ENCODE measurements at places on chromosomes 16 and 17. TPM values are rescaled to one million over a fixed set of nuclear protein-coding genes. Genes with fewer than 3 reads are reported as not detected.

TOM1L1 gene
- polyA plus RNA-seq: 6.9 TPM

MAF gene
- polyA plus RNA-seq: not detected

PRSS27 gene
- polyA plus RNA-seq: 0.80 TPM

PIPOX gene
- not detected for polyA plus RNA-seq

SNX20 gene
- not detected for polyA plus RNA-seq

ZNF213 gene
- 5.3 TPM for polyA plus RNA-seq

SLC6A2 gene
- not detected for polyA plus RNA-seq

MED13 gene
- polyA plus RNA-seq: 4.3 TPM

- H3K4me1 ChIP-seq: no peaks in the 10 kb centered on the region
- H3K4me3 ChIP-seq: no peak within 1 kb of the TSS
- H3K36me3 ChIP-seq: no peaks in the 10 kb centered on the region
- H3K27me3 ChIP-seq: peaks cover 53% of the 10 kb centered on the region
- H3K27ac ChIP-seq: no peak within 1 kb of the TSS
- DNase-seq: peak; percentile 24
Measured at GRCh38 chr16:74774223-74775139, at the start of gene FA2H. Gene FA2H, minus strand, starts transcription at chr16:74774820. Its CDS starts 65 bp downstream, at chr16:74774755.

- no peaks in the 10 kb centered on the region for H3K27me3 ChIP-seq
- peaks cover 47% of the 10 kb centered on the region for H3K4me1 ChIP-seq
- no peak for DNase-seq
- peak overlapping the region; percentile 91 for H3K27ac ChIP-seq
Measured at GRCh38 chr17:13538841-13539411, 62.8 kb downstream of the HS3ST3A1 start.

GRCh38 chr16:66367968-66368891 lies 1.7 kb downstream of the CDH5 start:
- no peak overlapping the region for H3K27ac ChIP-seq
- H3K36me3 ChIP-seq: no peaks in the 10 kb centered on the region

DNA sequence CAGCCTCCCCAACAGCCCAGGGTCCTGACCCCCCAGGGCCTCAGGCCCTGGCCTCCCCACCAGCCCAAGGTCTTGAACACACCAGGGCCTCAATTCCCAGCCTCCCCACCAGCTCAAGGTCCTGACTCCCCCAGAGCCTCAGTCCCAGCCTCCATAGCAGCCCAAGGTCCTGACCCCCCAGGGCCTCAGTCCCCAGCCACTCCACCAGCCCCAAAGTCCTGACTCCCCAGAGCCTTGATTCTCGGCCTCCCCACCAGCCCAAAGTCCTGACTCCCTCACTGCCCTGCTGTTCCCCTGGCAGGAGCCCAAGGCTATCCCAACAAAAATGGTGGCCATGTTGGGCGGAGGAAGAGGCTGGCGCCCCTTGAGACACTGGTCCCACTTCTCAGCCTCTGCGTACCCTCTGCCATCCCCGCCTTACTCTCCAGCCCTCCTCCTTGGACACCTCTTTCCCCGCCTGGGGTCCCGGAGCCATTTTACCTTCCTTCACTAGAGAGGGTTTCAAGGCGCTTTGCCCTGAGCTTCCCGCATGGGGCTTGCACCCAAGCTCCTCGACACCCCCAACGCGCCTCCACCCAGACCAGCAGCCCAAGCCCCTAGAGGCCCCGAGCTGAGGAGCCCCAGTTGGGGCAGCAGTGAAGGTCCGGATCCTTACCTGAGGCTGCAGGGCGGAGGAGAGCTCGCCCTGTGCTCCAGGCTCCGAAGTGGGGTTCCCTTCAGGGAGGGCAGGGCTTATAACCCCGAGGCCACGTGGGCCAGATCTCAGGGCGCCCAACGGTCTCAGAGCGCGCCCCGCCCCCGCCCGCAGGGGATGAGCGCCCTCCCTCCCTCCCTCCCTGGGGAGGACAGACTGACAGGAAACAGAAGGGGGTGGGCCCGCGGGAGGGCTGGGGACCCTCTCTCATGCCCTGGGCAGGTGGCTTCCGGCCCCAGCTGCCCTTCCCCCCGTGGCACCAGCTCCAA lies 3.5 kb upstream of the TSPOAP1 start:
- DNase-seq: no peak
- H3K4me1 ChIP-seq: peaks cover 14% of the 10 kb centered on the region
- no peak overlapping the region for H3K4me3 ChIP-seq
- no peaks in the 10 kb centered on the region for H3K27me3 ChIP-seq

DNA sequence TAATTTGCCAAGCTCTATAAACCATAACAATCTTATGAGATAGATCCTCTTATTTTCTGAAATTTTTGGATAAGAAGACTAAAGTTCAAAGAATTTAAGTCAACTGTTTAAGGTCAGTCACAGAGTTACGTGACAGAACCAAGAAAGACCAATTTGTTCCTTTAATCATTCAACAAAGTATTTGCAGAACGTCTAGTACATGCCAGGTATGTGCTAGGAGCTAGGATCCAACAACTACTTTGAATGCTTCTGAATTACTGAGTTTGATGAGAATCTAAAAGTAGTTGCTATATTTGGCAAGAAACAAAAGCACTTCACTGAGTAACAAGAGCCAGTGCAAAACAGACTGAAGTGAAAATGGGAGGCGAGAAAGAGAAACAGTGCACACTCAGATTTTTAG lies 15.0 kb downstream of the GLOD4 start:
- H3K4me1 ChIP-seq: no peaks in the 10 kb centered on the region
- no peak overlapping the region for H3K4me3 ChIP-seq
- H3K36me3 ChIP-seq: peaks cover 40% of the 10 kb centered on the region
- no peak overlapping the region for H3K27ac ChIP-seq
- no peaks in the 10 kb centered on the region for H3K27me3 ChIP-seq
- DNase-seq: no peak

DNA sequence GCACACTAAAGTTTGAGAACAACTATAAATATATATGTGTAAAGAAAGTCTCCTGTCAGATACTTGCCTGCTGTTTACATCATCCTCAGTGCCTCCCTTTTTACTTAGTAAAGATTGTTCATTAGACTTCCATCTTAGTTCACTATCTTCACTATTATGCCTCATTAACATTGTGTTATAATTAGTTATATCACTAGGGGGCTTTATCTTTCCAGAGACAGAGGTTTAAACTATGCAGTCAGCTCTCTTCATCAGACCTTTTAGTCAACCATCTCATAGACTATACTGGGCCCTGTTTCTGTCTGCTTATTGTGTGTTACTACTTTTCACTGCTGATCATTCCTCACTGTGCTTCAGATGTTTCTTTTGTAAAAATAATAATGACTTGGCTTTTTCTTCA lies 630.8 kb upstream of the KIF2B start:
- no peaks in the 10 kb centered on the region for H3K36me3 ChIP-seq
- H3K27ac ChIP-seq: no peak overlapping the region

DNA sequence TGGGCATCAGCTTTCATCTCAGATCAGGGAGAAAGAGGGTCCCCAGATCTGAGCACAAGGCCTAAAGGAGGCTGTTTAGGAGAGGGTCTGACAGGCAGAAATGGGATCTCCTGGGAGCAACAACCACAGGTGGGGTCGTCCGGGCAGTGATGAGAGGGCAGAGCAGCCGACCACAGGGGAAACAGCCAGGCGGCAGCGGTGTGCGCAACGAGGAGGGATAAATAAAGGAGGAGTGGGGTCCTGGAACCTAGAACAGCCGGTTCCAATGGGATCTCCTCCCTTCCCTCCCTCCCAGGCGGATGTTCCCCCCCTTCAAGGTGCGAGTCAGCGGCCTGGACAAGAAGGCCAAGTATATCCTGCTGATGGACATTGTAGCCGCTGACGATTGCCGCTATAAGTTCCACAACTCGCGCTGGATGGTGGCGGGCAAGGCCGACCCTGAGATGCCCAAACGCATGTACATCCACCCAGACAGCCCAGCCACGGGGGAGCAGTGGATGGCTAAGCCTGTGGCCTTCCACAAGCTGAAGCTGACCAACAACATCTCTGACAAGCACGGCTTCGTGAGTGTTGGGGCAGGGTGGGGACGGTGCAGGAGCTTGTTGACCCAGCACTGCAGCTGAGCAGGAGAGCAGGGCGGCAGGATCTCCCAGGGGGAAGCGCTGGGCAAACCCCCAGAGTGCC lies 1.9 kb downstream of the TBX2 start:
- H3K4me3 ChIP-seq: peak overlapping the region; percentile 92
- peak overlapping the region; percentile 83 for H3K27ac ChIP-seq
- peak; percentile 49 for DNase-seq
- H3K4me1 ChIP-seq: 0 out of 2 replicates have a peak, but pooled peaks cover 10% of the 10 kb centered on the region
- no peaks in the 10 kb centered on the region for H3K36me3 ChIP-seq

DNA sequence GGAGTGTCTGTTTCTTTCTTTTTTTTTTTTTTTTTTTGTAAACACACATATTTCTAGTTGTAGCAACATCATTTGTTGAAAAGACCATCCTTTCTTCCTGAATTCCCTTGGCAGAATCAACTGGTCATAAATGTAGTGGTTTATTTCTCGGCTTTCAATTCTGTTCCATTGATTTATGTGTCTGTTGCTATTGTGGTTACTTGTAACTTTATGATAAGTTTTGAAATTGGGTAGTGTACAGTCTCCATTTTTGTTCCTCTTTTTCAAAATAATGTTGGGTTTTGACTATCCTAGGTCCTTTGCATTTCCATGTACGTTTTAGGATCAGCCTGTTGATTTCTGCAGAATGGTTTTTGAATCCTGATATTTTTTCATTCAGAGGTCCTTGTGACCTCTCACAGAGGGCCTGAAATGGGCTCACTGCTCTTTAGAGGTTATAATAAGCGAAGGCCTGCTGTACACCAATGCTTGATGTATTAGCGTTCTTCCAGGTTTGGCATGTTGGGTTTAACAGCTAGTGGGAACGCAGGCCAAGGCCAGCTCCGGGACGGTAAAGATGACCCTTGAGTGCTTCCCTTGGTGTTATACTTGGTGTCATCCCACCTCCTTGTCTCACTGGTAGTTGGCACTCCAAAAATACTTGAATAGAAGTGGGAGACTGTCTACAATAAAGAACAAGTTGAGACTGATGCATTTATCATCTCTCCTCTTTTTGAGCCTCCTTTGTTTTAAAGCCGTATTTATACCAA lies 43.8 kb downstream of the ZNRF1 start:
- DNase-seq: no peak
- no peaks in the 10 kb centered on the region for H3K27me3 ChIP-seq
- no peak overlapping the region for H3K4me3 ChIP-seq

- peak; percentile 40 for DNase-seq
- peak overlapping the region; percentile 70 for H3K27ac ChIP-seq
Measured at GRCh38 chr17:63740464-63741142, 996 bp downstream of the STRADA start.

- H3K4me1 ChIP-seq: peaks cover 15% of the 10 kb centered on the region
- DNase-seq: peak; percentile 51
- no peak overlapping the region for H3K4me3 ChIP-seq
- no peaks in the 10 kb centered on the region for H3K36me3 ChIP-seq
- peaks cover 7% of the 10 kb centered on the region for H3K27me3 ChIP-seq
Measured at GRCh38 chr17:35314415-35315216, 58.8 kb downstream of the SLFN11 start.

GRCh38 chr16:72424757-72425156 lies 252.8 kb upstream of the PMFBP1 start:
- no peaks in the 10 kb centered on the region for H3K4me1 ChIP-seq

DNA sequence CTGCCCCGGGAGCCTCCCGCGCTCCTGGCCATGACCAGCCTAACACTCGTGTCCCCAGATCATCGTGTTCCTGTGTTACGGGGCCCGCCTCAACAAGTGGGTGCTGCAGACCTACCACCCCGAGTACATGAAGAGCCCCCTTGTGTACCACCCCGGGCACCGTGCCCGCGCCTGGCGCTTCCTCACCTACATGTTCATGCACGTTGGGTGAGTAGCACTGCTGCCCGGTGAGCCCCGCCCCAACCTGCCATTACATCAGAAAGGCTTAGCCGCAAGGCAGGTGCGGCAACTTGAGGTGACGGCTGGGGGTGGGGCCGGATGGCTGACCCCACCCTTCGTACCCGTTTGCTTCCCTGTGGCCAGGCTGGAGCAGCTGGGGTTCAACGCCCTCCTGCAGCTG lies 1.4 kb downstream of the RHBDL1 start:
- no peaks in the 10 kb centered on the region for H3K27me3 ChIP-seq
- no peak overlapping the region for H3K4me3 ChIP-seq
- H3K4me1 ChIP-seq: peaks cover 7% of the 10 kb centered on the region
- peaks cover 3% of the 10 kb centered on the region for H3K36me3 ChIP-seq
- DNase-seq: no peak
- H3K27ac ChIP-seq: no peak overlapping the region

DNA sequence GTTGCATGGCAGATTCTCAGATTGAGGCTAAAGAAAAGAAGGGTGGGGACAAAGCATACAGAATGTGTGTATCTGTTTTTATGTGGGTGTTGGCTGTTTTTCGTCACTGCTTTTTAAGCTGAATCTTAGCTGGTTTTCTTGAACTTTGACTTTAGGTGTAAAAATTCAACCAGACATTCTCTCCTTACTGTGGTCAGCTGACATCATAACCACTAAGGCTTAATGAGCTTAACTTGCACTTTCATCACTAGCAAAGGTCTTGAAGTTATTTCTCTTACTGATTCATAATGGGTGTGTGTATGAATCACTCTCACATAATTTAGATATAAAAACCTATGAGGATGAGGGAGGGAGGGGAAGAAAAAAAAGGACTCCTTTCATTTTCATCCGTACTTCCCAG lies 4.0 kb upstream of the CDC6 start:
- no peaks in the 10 kb centered on the region for H3K27me3 ChIP-seq
- DNase-seq: peak; percentile 96
- peaks cover 15% of the 10 kb centered on the region for H3K36me3 ChIP-seq
- peaks cover 21% of the 10 kb centered on the region for H3K4me1 ChIP-seq
- peak overlapping the region; percentile 89 for H3K27ac ChIP-seq

DNA sequence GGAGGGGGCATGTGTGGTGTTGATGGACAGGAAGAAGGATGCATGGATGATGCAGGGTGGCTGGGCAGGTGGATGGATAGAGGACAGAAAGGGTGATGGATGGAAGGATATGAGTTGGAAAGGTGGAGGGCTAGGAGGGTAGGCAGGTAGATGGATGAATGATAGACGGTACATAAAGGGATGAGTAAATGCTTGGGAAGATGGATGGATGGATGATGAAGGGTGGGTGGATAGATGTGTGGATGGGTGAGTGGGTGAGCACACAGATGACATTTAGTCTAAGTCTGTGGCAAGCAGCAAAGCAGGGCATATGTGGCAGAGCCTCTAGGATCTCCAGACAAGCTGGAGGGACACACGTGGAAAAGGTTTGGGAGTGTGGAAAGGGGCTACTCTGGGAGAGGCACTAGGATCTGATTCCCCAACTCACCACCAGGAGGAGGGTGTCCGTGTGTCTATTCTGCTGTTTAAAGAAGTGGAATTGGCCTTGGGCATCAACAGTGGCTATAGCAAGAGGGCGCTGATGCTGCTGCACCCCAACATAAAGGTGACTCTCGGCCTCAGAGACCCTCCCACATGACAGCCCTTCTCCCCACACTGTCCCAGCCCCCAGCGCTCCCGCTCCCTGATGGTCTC lies 8.2 kb downstream of the PLD2 start:
- H3K27me3 ChIP-seq: no peaks in the 10 kb centered on the region
- no peak overlapping the region for H3K27ac ChIP-seq
- H3K36me3 ChIP-seq: no peaks in the 10 kb centered on the region
- no peaks in the 10 kb centered on the region for H3K4me1 ChIP-seq

Measured in GM23248 (cell line).